ENCODE measurements at places on chromosomes 11 and 22.

- DNase-seq = no peak
Measured at GRCh38 chr11:108474664-108475463, 7.5 kb upstream of the C11orf65 start.

GRCh38 chr11:67267188-67268080 is 1.2 kb downstream of the GRK2 start:
- peak; percentile 95 for DNase-seq

DNA sequence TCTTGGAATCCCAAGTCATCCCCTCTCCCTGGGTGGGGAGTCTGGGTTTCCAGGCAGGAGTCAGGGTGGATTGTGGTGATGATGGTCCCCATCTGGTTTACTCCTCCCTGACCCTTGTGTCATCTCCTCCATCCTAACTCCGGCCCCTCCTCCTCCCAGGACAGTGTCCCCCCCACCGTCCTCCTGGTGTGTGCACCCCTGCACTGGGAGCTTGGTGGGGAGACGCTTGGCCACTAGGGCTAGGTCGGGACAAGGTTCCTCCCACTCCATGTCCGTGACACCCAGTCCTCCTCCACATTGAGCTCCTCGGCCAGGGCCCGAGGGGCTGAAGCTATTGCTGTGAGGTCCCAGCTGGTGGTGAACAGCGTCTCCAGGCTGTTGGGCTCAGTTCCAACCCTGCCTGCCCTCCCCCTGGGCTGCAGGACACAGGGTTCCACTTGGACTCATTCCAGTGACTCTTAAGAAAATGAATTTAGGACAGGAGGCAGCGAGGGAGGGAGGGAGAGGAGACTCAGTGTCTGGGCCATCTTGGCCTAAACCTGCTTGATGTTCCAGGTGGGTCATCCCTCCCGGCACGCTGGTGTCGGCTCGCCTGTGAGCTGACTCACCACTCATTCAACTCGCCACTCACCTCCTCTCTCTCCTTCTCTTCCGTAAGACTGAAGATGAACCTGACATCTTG is 433.2 kb downstream of the TBC1D22A start:
- no peak for DNase-seq

DNA sequence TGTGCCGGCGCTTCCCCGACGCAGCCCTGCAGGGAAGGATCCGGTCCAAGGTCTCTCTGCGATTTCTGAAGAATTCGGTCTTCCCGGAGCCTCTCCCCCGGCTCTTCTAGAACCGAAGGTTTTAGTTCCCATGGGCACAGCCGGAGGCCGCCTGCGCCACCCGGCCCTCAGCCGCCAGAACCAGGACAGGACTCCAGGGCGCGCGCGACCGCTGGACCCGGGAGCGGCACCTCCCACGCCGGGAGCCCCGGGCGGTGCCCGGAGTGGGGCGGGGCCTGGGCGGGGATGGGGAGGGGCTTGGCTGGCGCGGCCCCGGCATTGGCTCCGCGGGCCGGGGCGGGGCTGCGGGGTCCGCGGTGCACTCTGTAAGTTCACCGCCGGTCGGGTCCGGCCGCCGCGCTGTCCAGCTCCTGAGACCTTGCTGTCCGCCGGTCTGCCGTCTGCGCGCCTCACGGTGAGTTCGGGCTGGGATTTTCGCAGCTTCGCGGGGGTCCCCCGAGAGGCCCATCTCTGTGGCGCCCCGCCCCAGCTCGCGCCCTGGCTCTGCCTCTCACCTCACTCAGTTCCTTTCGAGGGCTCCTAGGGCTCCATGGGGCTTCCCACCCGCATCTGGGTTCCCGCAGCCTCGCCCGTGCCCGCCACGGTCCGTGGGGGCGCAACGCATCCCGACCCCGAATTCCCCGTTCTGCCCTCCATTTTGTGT is at the start of gene CDC42EP2:
TSS of gene CDC42EP2 (plus strand) at position 366 of the 703 bp plus-strand sequence. CDS start 6,033 bp downstream, outside the sequence.
- peak; percentile 77 for DNase-seq

DNA sequence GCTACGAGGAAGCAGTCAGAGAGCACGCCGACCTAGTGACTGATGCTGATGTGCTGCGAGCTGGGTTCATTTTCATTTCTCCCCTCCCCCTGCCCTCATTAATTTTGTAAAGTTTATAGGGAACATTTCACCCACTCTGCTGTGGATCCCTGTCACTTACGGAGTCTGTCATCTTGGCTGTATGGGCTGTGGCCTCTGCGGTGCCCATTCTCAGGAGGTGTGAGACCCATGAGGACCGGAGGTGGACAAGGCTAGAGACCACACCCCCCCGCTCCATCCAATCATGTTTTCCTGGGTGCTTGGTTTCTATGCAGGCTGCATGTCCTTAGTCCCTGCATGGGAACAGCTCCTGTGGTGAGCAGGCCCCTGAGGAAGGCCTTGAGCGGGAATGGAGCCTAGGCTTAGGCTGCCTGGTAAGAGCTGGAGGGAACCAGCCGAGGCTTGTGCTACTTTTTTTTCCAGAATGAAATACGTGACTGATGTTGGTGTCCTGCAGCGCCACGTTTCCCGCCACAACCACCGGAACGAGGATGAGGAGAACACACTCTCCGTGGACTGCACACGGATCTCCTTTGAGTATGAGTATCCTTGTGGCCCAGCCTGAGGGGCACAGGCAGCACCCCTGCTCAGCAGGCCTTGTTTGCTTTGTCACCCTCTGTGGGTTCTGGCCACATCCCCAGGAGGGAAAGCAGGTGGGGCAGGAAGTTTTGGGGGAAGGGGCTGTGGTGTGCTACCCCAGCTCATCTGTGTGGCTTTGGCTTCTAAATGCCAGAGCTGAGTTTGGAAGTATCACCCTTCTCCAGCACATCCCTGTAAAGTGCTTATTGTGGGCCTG is 19.1 kb downstream of the CLDN5 start:
- no peak for DNase-seq

DNA sequence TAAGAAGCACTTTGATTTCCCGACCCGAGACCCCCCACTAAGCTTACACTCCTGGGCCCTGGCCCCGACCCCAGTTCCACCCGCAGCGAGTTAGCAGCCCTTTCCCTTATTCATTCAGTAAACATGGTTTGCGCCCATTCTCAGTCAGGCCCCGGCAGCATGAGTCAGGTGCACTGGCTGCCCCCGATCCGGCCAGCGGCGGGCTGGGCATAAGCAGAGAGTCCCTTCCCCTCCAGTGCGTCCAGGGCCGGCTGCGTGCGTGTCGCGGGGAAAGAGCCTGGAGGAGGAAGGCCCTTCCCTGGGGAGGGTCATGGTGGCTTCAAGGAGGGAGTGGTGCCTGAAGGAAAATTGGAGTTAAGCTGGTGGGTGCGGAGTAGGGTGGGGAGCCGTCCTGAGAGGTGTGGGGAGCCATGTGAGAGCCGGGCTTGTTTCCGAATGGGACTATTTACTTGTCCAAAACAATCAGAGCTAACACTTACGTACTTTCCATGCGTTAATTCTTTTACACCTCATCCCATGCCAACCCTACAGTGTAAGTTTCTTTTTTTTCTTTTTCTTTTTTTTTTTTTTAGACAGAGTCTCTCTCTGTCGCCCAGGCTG is 657 bp downstream of the IGHMBP2 start:
- DNase-seq = no peak

- no peak for DNase-seq
Measured at GRCh38 chr22:39851606-39852315, 41.8 kb downstream of the ENTHD1 start.

DNA sequence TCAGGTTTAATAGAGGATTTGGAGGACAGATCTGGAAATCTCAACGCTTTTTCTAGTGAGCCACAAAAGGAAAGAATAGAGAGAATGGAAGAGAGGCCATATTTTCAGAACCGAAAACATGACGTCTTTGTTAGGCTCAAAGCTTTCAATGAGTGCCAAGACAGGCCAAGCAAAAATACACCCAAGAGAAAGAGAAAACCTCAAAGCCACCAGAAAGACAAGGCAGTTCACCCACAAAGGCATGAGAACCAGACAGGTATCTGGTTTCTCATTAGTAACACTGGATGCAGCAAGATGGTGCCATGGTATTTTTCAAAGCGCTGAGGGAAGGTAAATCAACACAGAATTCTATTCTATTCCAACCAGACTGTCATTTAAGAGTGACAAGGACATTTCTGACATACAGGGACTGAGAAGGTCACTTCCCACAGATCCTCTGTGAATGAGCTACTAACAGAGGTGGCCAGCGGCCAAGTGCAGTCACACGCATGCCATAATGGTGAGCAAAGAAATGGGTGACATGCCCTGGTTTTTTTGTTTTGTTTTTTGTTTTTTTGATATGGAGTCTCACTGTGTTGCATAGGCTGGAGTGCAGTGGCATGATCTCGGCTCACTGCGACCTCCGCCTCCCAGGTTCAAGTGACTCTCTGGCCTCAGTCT is 41.9 kb downstream of the TOLLIP start:
- DNase-seq = no peak

- DNase-seq = no peak
Measured at GRCh38 chr22:36211237-36211861, 9.7 kb upstream of the APOL4 start.

DNA sequence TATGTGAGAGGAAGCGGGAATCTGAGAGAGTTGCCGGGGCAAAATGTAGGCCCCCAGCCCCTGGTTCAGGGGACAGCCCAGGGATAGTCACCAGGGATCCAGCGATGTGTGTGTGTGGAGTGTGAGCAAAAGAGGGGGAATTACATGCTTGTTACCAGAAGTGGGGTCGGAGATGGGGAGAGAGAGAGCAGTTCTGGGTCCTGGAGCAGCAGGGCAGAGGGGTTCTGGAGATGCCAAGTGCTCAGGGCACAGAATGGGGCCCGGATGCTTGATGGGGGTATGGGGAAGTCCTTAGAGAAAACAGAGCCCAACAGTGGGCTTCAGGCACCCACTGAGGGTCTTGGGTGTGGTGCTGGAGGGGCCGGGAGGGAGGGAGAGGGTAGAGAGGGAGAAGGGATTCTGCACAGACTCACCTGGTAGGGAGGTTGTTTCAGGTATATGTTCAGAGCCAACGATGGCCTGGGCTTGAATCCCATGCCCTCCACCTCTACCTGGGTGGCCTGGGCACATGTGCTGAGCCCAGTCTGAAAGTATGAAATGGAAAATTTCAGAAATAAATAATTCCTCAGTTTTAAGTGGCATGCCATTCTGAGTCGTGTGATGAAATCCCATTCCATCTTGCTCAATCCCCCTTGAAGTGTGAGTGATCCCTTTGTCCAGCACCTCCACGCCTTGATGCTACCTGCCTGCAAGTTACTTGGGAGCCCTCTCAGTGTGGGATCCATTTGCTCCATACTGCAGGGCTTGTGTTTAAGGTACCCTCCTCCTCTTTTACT is 12.4 kb downstream of the SMIM38 start:
- DNase-seq = no peak

DNA sequence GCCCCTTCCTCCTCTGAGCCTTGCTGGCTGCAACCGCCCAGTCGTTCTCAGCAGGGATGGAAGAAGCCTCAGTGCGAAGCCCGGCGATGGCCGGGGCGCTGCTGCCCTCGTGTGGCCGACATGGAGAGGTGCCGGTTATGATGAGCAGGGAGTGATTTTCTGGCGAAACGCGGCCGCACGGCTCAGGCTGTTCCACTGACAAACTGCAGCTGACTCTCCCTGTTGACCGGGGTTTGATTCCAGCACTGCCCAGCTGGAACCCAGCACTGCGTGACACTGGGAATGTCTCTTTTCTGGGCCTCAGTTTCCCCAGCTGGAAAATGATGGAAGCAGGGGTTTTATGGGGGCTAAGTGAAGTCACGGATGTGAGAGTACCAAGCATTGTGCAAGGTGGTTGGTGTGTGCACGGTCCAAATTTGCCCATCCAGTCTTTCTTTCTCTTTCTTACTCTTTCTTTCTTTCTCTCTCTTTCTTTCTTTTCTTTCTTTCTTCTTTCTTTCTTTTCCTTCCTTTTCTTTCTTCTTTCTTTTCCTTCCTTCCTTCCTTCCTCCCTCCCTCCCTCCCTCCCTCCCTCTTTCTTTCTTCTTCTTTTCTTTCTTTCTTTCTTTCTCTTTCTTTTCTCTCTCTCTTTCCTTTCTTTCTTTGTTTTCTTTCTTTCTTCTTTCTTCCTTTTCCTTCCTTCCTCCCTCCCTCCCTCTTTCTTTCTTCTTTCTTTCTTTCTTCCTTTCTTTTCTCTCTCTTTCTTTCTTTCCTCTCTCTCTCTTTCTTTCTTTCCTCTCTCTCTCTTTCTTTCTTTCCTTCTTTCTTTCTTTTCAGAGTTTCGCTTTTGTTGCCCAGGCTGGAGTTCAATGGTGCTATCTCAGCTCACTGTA is 25.8 kb upstream of the MPPED1 start:
- peak; percentile 73 for DNase-seq
